ENCODE measurements at places on chromosomes 7 and 10.

- DNase-seq, result no peak
These were observed 14.4 kb upstream of the TRUB1 start for GRCh38 chr10:114923551-114923950.

DNA sequence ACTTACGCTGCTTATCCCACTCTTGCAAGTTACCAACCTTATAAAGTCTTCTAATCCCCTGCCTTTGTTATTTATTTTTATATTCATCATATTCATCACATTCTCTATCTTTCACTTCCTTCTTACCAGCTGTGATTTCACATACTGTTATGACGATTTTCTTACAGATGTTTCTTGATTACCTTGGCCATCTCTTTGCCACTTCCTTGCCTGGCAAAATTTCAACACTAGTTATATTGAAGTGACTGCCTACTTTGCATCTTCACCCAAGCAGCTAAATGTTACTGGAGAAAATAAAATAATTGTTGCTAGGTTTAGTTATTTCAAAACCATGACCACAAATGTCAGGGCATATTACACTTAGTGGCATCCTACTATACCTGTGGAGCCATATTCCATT lies 8.8 kb upstream of the STEAP4 start:
- DNase-seq, result no peak

GRCh38 chr7:111051832-111052231 lies 39.1 kb upstream of the LRRN3 start:
- DNase-seq, result no peak

DNA sequence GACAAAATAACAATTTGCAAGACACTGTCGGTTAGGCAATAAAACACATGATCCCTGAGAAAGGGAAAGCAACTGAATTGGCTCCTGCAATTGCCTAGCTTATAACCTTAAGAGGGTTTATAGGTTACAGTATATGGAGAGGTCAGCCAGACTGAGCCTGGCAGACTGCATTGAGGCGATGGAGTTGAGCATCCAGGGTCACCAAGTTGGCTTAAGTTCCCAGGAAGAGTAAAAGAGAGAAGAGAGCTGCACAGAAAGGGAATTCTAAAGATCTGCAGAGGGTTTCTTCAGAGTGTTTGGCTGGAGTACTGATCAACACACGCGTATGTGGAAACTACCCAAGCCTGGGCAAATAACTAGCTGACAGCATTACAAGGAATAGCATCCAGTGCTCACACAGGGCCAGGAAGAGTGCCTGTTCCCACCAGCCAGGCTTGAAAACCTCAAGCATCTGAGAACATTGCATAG lies 11.2 kb downstream of the ANKMY2 start:
- DNase-seq, result no peak

DNA sequence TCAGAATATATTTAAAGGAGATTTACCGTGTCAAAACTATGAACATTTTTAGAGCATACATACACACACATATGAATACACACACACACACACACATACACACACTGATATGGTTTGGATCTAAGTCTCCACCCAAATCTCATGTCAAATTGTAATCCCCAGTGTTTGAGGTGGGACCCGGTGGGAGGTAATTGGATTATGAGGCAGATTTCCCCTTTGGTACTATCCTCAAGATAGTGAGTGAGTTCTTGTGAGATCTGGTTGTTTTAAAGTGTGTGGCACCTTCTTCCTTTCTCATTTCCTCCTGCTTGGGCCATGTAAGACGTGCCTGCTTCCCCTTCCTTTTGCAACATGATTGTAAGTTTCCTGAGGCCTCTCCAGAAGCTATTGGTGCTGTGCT lies 515.0 kb upstream of the ZMIZ1 start:
- DNase-seq, result no peak

- no peak for DNase-seq
These were observed 28.8 kb downstream of the RRP12 start for GRCh38 chr10:97372233-97372875.

GRCh38 chr7:41691286-41692190 lies 11.4 kb downstream of the INHBA start:
- DNase-seq, result no peak

DNA sequence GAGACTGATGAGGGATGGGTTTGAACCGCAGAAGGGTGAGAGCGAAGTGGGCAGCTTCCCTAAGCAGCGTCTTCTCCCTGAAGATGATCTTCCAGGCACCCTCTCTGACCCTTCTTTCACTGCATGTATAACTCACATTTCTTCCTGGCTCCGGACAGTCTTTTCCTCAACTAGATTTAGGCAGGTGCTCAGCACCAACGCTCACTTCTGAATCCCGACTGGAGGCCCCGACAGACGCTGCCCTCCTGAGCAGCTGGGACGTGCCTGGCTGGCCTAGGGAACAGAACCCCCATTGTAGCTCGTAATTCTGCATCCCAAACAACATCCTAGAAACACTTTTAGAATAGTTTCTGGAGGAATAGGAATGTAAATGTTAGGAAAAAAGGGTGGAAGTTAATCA lies 206.6 kb downstream of the DIP2C start:
- DNase-seq, result no peak

DNA sequence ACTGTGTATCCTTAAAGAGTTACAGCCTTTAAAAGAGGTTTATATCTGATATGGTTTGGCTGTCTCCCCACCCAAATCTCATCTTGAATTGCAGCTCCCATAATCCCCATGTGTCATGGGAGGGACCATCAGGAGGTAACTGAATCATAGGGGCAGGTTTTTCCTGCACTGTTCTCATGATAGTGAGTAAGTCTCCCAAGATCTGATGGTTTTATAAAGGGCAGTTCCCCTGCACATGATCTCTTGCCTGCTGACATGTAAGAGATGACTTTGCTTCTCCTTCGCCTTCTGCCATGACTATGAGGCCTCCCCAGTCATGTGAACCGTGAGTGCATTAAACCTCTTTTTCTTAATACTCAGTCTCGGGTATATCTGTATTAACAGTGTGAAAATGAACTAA lies 9.7 kb downstream of the RTKN2 start:
- no peak for DNase-seq
